ENCODE measurements at places on chromosomes 6 and 20.

- peak; percentile 53 for DNase-seq
Measured at GRCh38 chr6:129749749-129750120, 39.8 kb upstream of the ARHGAP18 start.

DNA sequence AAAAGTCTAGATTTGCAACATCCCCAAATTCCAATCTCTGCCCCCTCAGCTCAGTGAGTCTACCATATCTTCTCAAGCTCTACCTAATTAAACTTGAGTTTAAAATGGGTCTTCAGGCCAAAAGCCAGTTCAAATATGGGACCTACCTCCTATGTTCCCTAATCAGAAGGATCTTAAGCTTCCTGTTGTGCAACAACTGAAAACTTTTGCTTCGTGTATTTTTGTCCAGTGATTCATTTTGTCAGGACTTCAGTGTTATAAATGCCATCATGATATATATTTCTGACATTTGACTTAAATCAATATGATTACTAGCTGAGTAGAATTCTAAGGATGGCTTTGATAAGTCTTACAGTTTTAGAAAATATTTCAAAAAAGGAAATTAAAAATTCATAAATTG lies 622.6 kb upstream of the PTCHD4 start:
- DNase-seq = no peak

- DNase-seq = no peak
Measured at GRCh38 chr6:84074988-84075781, 41.6 kb downstream of the MRAP2 start.

- no peak for DNase-seq
Measured at GRCh38 chr6:122114717-122115116, 284.7 kb upstream of the HSF2 start.

- peak; percentile 21 for DNase-seq
Measured at GRCh38 chr20:53829255-53829723, 235.7 kb upstream of the ZNF217 start.

- no peak for DNase-seq
Measured at GRCh38 chr6:131828951-131829350, 21.1 kb downstream of the ENPP1 start.

DNA sequence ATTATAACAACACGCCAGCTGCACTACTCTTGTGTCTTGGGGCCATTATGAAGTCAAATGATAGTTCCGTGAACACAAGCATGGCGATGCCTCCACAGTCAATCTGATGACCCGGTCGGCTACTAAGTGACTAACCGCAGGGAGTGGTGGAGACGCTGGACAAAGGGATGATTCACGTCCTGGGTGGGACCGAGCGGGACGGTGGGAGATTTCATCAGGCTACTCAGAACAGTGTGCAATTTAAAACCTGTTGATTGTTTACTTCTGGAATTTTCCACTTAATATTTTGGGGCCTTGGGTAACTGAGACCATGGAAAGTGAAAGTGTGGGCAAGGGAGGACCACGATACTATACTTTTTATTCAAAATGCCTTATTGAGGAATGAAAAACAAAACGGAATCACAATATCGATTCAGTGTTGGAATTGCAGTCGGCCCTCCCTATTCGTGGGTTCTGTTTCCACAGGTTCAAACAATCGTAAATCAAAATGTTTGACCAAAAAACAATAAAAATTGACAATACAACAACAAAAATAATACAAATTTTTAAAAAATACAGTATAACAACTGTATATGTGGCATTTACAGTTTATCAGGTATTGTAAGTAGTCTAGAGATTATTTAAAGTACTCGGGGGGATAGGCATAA lies 66.5 kb downstream of the MYLK4 start:
- no peak for DNase-seq

DNA sequence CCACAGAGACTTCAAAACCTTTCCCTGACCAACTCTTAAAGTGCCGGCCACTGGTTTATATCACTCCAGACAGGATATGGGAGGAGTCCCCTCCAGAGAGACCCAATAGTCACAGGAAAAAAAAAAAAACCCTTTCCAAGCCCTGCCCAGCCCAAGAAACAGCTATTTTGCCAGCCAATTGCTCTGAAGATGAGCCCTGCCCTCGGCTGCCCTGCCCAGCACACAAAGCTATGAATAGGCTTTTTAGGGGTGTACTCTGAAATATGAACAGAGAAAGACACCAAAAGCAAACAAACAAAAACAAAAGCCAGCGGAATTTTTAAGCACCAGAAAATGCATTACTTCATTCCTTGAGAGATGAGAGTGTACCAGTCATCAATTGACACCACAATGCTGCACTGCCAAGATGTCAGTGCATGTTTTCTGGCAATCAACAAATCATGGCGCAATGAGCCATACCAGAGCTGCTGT lies 275.1 kb downstream of the C6orf118 start:
- no peak for DNase-seq

- peak; percentile 47 for DNase-seq
Measured at GRCh38 chr20:46040902-46041535, 12.0 kb downstream of the SLC12A5 start.

GRCh38 chr6:21666853-21667681 lies 73.5 kb downstream of the SOX4 start:
- DNase-seq = no peak

GRCh38 chr6:69280858-69281257 lies 516.0 kb downstream of the LMBRD1 start:
- no peak for DNase-seq

GRCh38 chr20:35663516-35664465 lies 909 bp downstream of the CPNE1 start:
- DNase-seq = peak; percentile 87

DNA sequence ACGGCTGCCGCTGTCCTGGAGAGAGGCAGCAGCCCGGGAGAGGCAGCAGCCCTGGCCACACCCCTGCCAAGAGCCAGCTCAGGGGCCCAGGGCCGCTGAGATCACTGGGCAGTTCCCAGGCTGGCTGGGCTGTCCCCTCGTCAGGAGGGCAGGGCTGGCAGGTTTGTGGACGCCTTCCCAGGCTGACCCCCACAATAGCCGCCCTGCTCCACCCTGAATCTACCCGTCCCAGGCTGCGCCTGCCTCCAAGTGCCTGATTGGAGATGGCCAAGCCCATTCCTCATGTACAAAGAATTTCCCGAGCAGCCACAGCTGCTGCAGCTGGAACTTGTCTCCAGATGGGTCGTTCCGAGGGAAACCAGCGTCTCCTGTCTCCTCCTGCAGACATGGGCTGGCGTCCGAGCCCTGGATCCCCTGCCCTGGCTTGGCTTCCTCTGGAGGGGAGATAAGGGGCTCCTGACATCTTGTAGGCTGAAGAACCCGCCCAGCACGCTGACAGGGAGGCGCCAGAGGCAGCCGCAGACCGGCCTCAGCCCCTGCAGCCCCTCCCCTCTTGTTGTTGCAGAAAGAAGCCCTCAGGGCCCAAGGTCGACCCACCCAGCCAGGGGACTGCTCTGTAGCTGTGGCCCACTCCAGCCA lies 9.4 kb upstream of the GATA5 start:
- no peak for DNase-seq

DNA sequence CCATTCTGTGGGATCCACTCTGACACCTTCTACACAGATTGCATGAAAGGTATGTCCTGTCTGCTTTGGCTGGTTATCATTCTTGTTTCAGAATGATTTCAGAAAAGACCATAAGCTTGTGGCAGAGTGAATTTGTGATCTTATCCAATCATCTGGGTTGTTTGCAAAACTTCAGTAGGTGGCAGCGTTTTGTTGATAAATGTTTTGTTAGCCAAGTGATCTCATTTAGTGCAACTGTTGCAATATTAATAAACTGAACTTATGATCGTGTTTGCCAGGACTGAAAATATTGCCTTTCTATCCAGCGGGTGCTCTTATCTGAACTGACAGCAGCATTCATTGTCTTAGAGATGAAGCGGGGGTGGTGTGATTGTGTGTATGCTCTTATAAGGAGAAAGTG lies 613.2 kb upstream of the NOX3 start:
- peak; percentile 20 for DNase-seq

DNA sequence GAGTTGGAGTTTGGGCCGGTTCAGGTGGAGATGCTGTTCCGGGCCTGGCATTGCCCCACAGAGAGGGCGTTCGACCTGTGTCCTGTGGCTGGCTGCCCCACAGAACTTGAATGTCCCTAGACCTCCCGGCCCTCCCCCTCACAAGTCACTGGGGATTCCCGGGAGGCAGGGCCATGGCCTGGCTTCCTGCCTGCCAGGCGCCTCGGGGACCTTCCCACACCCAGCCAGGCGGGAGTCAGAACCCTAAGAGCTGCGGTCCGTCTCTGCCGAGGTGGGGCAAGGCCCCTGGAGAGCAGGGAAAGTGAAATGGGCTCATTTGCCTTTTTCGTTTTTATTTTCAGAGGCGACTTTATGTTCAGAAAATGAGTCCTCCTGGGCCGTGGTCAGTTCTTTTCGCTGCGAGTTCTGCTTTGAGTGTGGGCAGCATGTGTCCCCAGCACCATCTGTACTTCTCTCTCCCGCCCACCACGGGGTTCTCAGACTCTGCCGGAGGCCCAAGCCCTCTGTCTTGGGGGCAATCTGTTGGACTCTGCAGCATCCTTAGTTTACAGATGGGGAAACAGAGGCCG lies 8.5 kb downstream of the RBM38 start:
- DNase-seq = peak; percentile 33

- DNase-seq = no peak
Measured at GRCh38 chr6:17714177-17714576, 7.5 kb upstream of the NUP153 start.

GRCh38 chr6:150302520-150303176 lies 66.2 kb upstream of the IYD start:
- no peak for DNase-seq

- DNase-seq = no peak
Measured at GRCh38 chr6:152399399-152399798, 237.8 kb downstream of the SYNE1 start.

DNA sequence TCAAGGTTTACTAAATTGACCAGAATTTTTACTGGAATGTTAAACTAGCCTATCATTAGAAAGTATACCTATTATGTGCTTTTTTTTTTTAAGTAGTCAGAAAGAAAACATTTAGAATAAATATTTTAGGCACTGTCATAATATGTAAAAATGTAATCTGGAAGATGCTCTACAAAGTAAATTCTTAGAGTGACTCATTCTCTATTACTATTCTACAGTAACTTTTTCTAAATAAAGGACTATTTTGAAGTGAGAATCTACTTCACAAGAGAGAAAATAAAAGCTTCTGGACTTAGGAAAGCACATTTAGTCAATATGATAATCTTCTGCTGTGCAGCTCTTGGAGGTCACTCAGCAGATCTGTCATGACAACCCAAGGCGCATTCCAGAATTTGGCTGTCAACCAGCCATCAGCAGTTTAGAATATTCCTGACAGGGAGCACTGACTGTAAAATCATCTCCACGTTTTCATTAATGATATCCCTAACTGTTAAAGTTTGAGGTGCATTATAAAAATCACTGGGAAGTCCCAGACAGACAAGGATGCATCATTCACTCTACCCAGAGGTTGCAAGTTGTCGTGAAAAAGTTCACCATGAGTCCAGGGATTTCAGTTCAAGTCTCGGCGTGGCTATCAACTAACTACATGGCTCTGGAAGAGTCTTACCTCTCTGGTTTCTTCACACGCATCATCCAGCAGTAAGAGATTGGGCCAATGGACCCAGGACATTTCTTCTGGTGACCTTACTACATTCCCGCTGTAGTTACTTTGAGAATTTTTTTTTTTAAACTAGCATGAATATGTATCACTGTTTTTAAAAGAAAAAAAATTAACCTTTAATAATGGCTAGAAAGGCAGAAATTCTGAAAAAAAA lies 374.9 kb downstream of the GJA1 start:
- no peak for DNase-seq

DNA sequence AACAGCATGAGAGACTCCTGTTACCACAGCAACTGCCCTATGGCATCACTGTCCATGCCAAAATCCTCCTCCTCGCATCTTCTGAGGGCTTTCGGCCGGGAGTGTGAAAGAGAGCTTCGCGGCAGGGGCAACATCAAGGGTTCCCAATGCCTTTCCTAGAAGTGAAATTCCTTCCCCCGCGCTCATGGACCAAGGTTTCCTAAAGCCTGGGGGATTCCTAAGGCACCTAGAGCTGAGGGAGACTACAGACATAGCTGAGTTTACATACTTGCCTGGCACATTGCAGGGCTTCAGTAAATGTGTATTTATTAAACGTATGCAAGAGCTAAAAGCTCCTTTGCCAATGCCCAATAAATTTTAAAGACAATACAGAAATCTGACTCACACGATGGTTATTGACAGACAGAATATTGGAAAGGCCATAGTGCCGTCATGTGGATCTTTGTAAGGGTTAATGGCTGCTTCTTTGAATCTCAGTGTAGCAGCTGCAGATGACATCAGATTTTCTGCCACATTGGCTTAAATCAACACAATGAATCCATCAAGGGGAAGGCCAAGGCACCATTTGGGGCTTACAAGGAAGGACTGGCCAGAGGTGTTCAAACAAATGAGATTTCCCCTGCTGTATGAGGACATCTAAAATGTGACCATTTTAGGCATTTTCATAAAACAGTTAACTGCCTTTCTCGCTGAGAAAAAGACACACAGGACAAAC lies 281.2 kb upstream of the JARID2 start:
- no peak for DNase-seq
